ENCODE measurements at places on chromosomes 7 and 10.
A peak's percentile ranks its signal among the peaks of the same experiment; 100 is the strongest.

DNA sequence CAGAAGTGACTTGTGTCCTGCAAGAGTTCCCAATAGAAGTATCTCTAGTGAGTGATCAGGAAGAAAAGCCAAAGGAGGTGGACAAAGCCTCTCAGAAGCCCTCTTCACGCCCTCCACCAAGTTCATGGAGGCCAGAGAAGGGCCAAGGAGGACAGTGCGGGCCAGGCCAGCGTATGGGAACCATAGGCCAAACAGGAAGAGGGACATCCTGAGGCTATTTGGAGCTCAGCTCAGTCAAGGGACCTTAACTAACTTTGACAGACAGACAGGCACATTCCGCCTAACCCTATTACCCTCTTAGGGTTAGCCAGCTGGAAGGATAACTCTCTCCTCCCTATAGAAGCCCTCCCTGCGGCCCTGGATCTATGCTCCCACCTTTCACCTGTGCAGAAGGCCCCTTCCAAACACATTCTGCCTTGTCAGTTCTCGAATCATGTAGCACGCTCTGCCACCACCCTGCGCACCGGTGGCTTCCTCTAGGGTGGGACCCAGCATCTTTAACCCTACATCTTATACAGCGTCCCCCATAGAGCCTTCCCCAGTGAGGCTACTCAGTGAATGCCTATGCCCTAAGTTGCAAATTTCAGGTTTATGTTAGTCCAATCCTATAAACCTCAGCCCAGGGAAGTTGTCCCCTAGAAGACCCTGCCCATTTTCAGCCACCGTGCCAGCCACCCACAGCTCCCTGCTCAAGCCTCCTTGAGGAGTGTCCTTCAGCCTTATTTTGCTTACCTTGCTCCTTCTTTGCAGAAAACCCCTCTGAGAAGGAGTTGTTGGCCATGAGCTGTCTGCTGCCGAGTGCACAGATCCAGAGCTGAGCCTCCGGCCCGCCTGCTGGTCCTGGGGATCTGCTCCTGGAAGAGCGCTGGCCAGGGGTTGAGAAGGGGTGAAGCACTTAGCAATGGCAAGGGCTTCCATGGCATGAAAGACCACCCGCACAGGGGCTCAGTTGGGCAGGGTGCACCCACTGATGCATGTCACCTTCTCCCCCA, 36.9 kb downstream of the FRMPD2 start:
- no peak for DNase-seq

DNA sequence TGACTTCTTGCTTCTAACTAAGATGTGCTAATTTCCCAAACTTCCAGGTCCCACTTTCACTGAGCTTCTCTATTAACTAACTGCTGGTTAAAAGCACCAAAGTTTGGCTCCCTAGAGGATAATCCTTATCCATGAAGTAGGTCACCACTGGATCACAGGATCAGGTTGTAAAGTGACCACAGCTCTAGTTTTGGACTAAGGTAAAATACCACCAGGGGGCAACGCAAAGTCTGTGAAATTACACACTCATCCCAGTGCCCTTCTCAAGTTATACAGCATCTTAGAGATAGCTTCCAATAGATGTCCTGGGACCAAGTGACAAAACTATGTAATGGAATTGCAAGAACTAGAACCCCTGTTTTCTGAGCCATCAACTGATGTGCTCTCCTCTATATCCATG, 116.4 kb upstream of the ASAH2 start:
- peak; percentile 37 for DNase-seq

DNA sequence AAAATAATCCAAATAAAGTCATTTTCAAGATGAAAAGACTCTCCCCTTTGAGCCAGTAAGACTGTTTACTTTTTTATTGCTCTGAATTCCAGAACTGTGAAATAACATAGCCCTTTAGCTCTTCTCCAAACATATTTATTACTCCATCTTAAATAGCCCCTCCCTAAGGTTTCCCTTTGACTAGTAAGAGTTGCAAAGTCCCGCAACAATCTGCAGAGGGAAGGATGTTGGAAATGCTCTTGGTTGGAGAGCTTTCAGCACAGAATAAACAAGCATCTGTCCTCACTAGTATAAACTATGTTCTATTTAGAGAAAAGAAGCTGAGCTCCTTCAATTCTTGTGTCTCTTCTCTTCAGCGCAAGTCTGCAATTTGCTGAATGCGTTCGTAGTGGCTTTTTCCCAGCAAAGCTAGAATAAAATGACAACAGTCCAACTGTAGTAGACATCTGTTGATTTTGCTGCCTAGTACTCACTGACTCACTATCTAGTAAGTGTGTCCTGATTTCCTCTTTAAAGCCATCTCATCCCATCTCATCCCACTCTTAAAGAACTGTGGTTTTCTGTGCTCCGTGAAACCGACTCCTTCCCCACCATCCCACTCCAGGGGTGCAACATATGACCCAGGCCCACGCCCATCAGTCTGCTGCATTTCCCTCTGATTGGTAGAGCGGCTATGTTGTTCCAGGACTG, 104.0 kb downstream of the FAM107B start:
- DNase-seq: peak; percentile 52

GRCh38 chr10:26780106-26780792, 80.5 kb downstream of the ABI1 start:
- no peak for DNase-seq

DNA sequence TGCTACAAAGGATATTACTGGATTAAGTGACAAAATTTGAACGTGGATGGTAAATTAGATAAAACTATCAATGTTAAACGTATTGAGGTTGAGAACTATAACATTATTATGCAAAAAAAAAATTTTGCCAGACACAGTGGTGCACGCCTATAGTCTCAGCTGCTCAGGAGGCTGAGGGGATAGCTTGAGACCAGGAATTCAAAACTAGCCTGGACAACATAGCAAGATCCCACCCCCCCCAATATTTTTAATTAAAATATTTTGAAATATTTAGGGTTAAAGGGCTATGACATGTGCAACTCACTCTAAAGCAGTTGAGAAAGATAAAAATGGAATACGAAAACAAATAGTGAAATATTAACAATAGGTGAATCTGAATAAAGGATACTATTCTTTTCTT, 45.1 kb upstream of the ANAPC16 start:
- DNase-seq: no peak
